Mononuclear cell (primary cell): ENCODE measurements at places on chromosomes 7 and 10. TPM values are rescaled to one million over a fixed set of nuclear protein-coding genes. Genes with fewer than 3 reads are reported as not detected.

SPDYE2 gene
- total RNA-seq, result 0.21 TPM

ZKSCAN5 gene
- total RNA-seq, result 6.3 TPM

STEAP4 gene
- 2.3 TPM for total RNA-seq

SRRM3 gene
- total RNA-seq, result not detected

UROS gene
- total RNA-seq, result 23.3 TPM

ZNF25 gene
- total RNA-seq, result 7.9 TPM

CNOT4 gene
- total RNA-seq, result 19.8 TPM

TSPAN12 gene
- not detected for total RNA-seq

ENTPD1 gene
- 30.1 TPM for total RNA-seq

PRKG1 gene
- total RNA-seq, result 1.2 TPM

MBL2 gene
- not detected for total RNA-seq

NME8 gene
- 1.7 TPM for total RNA-seq

FAM25A gene
- not detected for total RNA-seq

KLHDC10 gene
- 12.4 TPM for total RNA-seq

EPHB4 gene
- 4.1 TPM for total RNA-seq

C1QL3 gene
- not detected for total RNA-seq

ZNF746 gene
- 38.1 TPM for total RNA-seq

NPFFR1 gene
- total RNA-seq, result under 0.01 TPM

AMPH gene
- 0.10 TPM for total RNA-seq

LIPF gene
- total RNA-seq, result not detected

FAM13C gene
- total RNA-seq, result not detected

CACNB2 gene
- total RNA-seq, result not detected

PNLIPRP3 gene
- not detected for total RNA-seq

FBXW4 gene
- 78.9 TPM for total RNA-seq

CCZ1 gene
- total RNA-seq, result 64.9 TPM

ADAM12 gene
- total RNA-seq, result 1.7 TPM

RASSF4 gene
- total RNA-seq, result 12.2 TPM

NUPR2 gene
- not detected for total RNA-seq

INSYN2A gene
- not detected for total RNA-seq
